ENCODE measurements at places on chromosomes 6 and 20.

GRCh38 chr6:10720265-10720959, 2.5 kb upstream of the TMEM14C start:
- DNase-seq: peak; percentile 71

DNA sequence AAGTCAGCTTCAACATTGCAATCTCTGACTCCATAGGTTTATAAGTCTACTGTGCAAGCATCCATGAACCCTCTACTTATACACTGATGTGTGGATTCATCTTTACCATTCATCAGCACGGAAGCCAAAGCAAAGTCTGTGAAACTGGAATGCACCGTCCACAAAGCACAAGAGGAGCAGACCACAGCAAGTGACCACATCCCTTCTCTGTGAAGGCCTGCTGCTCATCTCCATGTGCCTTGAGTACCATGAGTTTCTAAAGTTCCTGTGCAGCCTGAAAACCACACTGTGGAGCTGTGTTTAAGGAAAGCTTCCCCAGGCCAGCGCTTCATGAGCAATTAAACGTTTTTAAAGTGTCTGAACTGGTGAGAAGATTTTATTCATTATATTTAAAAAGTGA, 20.0 kb downstream of the GABRR1 start:
- no peak for DNase-seq

GRCh38 chr6:5729080-5729434, 277.7 kb downstream of the NRN1 start:
- no peak for DNase-seq

GRCh38 chr6:145139140-145139850, 596.0 kb downstream of the EPM2A start:
- DNase-seq: no peak

DNA sequence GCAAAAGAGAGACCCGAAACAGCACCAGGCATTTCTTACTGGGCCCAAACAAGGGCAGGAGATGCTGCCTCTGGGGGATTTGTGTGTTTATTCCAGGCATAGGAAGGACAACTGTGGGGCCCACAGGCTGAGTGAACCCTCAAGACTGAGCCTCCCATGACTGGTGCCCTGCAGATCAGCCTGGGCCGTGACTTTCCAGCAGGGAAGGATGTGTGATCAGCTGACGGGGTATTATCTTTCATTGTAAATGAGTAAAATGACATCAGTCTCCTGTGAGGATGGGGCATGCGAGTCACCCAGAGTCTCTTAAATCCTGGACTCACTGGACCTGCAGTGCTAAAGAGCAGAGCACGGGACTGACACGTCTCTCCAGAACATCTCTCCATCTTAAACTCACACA, 3.9 kb upstream of the TEAD3 start:
- no peak for DNase-seq

Data from activated naive CD8-positive, alpha-beta T cell treated with anti-CD3 and anti-CD28 coated beads for 36 hours (primary cell).